Left renal pelvis (tissue), 4 donors: ENCODE measurements at places on chromosomes 13 and 19. TPM values are rescaled to one million over a fixed set of nuclear protein-coding genes. Genes with fewer than 3 reads are reported as not detected.

The FFAR1 gene
- polyA plus RNA-seq: 0.46 TPM

DNA sequence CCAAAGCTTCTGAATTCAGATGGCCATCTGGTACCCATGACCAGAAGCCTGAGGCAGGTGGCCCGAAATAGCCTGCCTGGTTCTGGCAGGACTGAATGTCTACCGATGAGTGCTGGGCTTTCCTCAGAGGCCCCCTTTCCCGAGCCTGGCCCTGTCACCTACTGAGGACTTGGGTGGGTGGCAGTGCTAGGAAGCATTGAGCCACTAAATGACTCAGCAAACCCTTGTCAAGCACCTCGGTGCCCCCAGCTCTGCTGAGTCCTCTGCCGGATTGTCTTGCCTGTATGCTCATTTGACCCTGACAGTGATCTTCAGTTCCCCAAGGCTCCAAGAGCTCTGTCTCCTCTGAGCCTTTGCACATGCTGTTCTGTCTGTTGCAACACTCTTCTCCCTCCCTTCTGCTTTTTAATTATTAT, 17.9 kb downstream of the PPP1R37 start:
- no peak for DNase-seq

The POLD1 gene
- 26.0 TPM for polyA plus RNA-seq

The MED25 gene
- 55.7 TPM for polyA plus RNA-seq

GRCh38 chr19:55041627-55042343, 3.7 kb upstream of the GP6 start:
- no peak for DNase-seq

The LILRA5 gene
- polyA plus RNA-seq: 0.37 TPM

The PRODH2 gene
- polyA plus RNA-seq: 15.6 TPM

DNA sequence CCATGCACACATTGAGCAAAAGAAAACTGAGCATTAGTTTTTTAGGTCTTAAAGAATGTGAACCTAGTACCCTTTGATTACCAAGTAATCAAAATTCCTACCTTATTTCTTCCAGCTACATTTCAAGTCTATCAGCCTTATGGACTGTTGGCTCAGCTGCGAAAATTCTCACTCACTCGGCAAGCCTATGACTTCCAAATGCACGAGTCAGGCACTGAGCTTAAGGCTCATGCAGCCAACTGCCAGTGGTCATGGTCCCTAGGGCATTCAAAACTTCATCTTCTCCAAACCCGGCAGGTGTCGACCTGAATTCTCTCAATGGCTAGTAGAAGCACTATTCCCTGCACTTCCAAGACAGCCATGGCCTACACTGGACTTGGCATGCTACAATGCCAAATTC, 41.2 kb downstream of the RUBCNL start:
- no peak for DNase-seq

- no peak for DNase-seq
These were observed 15.5 kb downstream of the ZNF443 start for GRCh38 chr19:12425236-12425887.
